ENCODE measurements at places on chromosomes 2 and 18. TPM values are rescaled to one million over a fixed set of nuclear protein-coding genes. Genes with fewer than 3 reads are reported as not detected.

DNA sequence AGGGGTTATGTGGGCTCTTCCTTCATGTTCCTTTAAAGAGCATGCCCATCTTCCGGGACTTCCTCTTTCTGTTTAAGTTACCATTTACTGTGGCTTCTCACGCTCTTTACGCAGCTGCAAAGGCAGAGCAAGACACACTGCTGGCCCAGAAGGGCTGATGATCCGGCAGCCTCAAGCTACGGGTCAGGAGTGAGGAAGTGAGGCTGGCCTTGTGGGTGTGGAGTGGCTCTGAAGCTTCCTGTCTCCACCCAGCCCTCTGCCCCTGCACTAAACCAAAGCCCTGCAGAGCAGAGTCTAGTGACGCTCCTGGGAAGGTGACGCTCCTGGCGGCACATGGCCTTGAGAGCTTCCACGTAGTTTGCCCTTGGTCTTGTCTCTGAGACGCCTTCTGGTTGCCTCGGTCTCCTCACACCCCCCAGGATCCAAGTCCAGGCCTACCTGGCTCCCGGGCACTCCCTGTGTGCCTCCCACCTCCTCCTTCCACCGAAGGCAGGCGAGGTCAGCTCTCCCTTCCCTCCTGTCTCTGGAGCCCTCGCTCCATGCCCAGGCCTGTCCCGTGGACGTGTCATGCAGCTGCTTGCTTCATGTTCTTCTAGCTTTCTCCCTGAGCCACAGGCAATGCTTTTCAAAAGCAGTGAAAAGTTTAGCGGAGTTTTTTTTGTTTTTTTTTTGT is 50.3 kb downstream of the ARL4C start:
- no peak for DNase-seq

- no peak for DNase-seq
These were observed 9.2 kb upstream of the REG3G start for GRCh38 chr2:79016342-79016741.

GRCh38 chr2:69138247-69138772 is 125.3 kb downstream of the ANTXR1 start:
- no peak for DNase-seq

TMEM163 gene
- total RNA-seq: not detected

STK11IP gene
- total RNA-seq: 11.3 TPM

Data from vagina (tissue), 2 donors.